ENCODE measurements at places on chromosomes 5 and 9.

DNA sequence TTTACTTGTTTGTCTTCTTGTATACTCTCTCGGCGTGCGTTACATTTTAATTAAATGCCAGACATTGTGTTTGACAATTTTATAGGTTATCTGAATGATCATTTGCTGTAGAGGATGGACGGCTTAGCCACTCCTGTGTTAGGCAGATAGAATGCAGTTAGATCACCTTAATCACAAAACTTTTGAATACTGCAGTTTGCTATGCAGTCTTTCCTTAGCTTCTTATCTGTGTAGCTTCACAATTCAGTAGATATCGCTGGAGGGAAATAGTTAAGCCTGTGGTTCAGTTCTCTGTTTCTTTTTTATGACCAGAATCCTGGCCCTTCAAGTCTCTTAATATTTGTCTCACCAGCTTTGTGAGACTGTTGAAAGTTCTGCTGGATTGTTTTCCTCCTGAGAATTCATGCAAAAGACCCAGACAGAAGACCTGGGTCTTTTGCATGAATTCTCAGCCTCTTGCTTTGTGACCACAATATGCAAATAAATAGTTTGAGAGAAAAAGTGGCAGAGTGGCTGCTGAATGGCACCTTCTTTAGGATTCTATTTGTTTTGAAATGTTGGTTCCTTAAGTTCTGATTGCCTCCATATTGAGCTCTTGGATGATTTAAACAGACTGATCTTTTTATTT lies 40.2 kb downstream of the RASA1 start:
- H3K4me1 ChIP-seq = peaks cover 16% of the 10 kb centered on the region
- H3K27me3 ChIP-seq = no peaks in the 10 kb centered on the region
- H3K36me3 ChIP-seq = peaks cover 11% of the 10 kb centered on the region
- peak; percentile 78 for DNase-seq
- no peak overlapping the region for H3K27ac ChIP-seq
- H3K4me3 ChIP-seq = no peak overlapping the region

GRCh38 chr5:98328015-98328414 lies 445.4 kb upstream of the RGMB start:
- H3K27me3 ChIP-seq = no peaks in the 10 kb centered on the region
- no peak overlapping the region for H3K4me3 ChIP-seq
- H3K27ac ChIP-seq = no peak overlapping the region
- no peak for DNase-seq
- no peaks in the 10 kb centered on the region for H3K4me1 ChIP-seq

GRCh38 chr5:35182910-35183535 lies 47.3 kb downstream of the PRLR start:
- peak; percentile 15 for DNase-seq
- no peaks in the 10 kb centered on the region for H3K4me1 ChIP-seq
- no peak overlapping the region for H3K4me3 ChIP-seq
- H3K27ac ChIP-seq = no peak overlapping the region

GRCh38 chr9:136882109-136882946 lies 4.0 kb upstream of the TRAF2 start:
- peak overlapping the region; percentile 87 for H3K27ac ChIP-seq
- no peaks in the 10 kb centered on the region for H3K27me3 ChIP-seq
- peak; percentile 87 for DNase-seq
- no peaks in the 10 kb centered on the region for H3K36me3 ChIP-seq

DNA sequence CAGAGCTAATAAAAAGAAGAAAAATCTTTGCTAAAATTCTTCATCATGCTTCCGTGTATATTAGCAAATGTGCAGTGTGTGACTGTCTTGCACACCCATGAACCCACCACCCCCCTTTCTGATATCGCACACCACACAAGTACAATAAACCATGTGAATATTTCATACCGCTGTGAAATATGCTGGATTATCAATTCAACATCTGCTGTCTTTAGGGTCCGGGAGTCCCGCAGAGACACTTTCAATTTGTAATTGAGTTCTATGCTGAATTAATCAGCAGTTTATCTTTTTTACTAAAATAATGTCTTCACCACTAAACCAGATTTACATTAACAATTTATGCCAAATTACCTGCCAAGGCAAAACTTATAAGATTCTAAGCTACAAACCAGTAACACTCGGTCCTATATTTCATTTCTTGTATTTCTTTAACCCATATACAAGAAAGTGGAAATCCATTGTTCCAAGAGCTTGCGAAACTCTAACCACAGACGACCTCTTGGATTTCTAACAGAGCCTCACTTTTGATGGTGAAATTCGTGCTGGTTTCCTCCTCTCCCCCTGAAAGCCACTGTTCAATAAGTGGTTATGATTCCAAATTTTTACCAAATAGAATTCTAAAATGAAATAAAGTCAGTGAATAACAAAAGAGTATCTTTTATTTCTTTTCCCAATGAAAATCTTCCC lies 44.2 kb downstream of the PSMB7 start:
- H3K4me3 ChIP-seq = no peak overlapping the region
- no peaks in the 10 kb centered on the region for H3K4me1 ChIP-seq
- H3K27me3 ChIP-seq = no peaks in the 10 kb centered on the region
- H3K27ac ChIP-seq = no peak overlapping the region
- no peaks in the 10 kb centered on the region for H3K36me3 ChIP-seq
- DNase-seq = no peak

DNA sequence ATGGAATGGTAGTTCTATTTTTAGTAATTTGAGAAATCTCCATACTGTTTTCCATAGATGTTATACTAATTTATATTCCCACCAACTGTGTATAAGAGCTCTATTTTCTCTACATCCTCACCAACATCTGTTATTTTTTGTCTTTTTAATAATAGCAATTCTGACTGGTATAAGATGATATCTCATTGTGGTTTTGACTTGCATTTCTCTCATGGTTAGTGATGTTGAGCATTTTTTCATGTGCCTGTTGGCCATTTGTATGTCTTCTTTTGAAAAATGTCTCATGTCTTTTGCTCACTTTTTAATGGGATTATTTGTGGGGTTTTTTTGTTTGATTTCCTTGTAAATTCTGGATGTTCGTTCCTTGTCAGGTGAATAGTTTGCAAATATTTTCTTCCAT lies 154.4 kb downstream of the ZSWIM6 start:
- no peak for DNase-seq
- H3K36me3 ChIP-seq = no peaks in the 10 kb centered on the region
- H3K4me1 ChIP-seq = no peaks in the 10 kb centered on the region
- no peak overlapping the region for H3K27ac ChIP-seq
- H3K27me3 ChIP-seq = no peaks in the 10 kb centered on the region

GRCh38 chr5:34736445-34737115 lies 80.5 kb downstream of the RAI14 start:
- no peaks in the 10 kb centered on the region for H3K36me3 ChIP-seq
- H3K27ac ChIP-seq = no peak overlapping the region
- no peaks in the 10 kb centered on the region for H3K27me3 ChIP-seq
- no peak for DNase-seq
- H3K4me3 ChIP-seq = no peak overlapping the region

- H3K27ac ChIP-seq = no peak overlapping the region
- H3K27me3 ChIP-seq = no peaks in the 10 kb centered on the region
- no peak for DNase-seq
- H3K36me3 ChIP-seq = 0 out of 2 replicates have a peak, but pooled peaks cover 2% of the 10 kb centered on the region
- no peak overlapping the region for H3K4me3 ChIP-seq
Observed at GRCh38 chr5:43316421-43316820, 3.2 kb upstream of the HMGCS1 start.

- H3K27me3 ChIP-seq = no peaks in the 10 kb centered on the region
- no peaks in the 10 kb centered on the region for H3K4me1 ChIP-seq
- no peak overlapping the region for H3K27ac ChIP-seq
- no peak for DNase-seq
- H3K36me3 ChIP-seq = no peaks in the 10 kb centered on the region
- no peak overlapping the region for H3K4me3 ChIP-seq
Observed at GRCh38 chr5:43210570-43210969, 18.5 kb downstream of the NIM1K start.

DNA sequence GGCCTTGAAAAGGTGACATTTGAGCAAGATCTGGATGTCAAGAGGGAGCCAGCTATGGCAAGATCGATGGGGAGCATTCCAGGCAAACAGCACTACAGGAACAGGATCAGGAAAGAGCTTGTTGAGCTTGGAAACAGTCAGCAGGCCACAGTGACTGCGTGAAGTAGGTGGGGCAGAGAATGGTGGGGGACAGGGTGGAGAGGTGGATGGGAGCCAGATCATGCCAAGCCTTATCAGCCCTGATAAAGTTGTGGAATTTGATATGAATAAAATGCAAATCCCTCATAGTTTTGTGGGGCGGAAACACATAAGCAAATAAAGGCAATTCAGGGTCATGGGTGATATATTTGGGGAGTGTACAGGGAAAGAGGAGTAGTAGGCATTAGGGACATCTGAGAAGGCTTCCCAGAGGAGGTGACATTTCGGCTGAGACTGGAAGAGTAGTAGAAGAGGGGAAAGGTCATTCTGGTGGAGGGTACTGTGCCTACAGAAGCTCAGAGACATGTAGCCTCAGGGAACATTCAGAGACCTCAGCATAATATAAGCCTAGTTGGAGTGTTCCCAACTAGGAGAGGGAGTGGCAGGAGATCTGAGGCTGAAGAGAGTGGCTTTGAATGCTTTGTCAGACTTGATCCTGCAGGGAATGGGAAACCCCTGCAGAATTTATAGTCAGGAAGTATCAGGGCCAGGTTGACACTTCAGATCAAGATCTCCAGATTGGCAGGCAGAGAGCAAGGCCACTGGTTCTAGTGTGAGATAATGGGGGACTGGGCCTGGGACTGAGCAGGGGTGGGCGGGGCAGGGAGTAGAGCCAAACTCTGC lies 9.7 kb upstream of the CYSTM1 start:
- no peak for DNase-seq
- no peaks in the 10 kb centered on the region for H3K36me3 ChIP-seq
- H3K27me3 ChIP-seq = no peaks in the 10 kb centered on the region

DNA sequence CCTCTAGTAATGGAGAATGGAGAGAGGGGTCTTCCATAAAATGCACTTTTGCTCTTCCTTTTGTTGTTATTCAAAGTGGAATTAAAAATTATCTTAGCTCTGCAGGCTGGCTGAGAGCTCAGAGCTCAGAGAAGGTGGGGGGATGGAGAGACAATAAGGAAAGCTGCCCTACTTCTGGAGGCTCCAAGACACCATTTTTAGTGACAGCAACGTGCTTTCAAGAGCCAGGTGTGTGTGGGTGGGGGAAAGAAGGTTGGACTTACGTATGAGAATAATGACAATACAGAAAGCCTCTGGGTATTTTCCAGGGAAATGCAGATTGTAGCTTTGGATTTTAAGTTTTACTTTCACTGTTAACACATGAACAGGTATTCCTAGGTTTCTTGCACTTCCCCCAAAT lies 173.9 kb downstream of the TRPM3 start:
- H3K27ac ChIP-seq = no peak overlapping the region
- DNase-seq = no peak
- no peak overlapping the region for H3K4me3 ChIP-seq
- H3K4me1 ChIP-seq = peaks cover 12% of the 10 kb centered on the region
- H3K36me3 ChIP-seq = no peaks in the 10 kb centered on the region

- no peak overlapping the region for H3K27ac ChIP-seq
- no peak overlapping the region for H3K4me3 ChIP-seq
Observed at GRCh38 chr5:56561-57290, 35.2 kb upstream of the PLEKHG4B start.

All from MM.1S (cell line).